ENCODE measurements at places on chromosomes 16 and 17.

DNA sequence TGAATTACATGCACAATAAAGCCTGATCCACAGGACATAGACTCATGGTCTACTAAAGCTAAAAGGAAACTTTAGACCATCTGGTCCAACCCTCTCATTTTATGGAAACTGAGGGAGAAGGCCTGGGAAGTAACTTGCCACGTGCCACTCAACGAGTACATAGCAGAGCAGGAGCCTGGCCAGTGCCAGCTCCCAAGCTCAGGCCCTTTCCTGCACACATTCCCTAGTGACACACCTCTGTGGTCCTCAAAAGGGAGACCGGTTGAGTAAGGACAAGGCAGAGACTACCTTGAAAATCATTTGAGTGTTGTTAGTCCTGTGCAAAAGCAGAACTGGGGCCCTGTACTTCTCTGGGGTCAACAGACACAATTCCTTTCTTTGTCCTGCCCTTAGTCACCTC is 2.8 kb downstream of the CCL4L2 start:
- no peak overlapping the region for H3K27ac ChIP-seq
- H3K4me3 ChIP-seq: no peak overlapping the region
- H3K4me1 ChIP-seq: peaks cover 11% of the 10 kb centered on the region
- peaks cover 4% of the 10 kb centered on the region for H3K36me3 ChIP-seq
- DNase-seq: no peak
- H3K27me3 ChIP-seq: peaks cover 35% of the 10 kb centered on the region

GRCh38 chr16:28300327-28300726 is 8.0 kb downstream of the SBK1 start:
- no peak overlapping the region for H3K4me3 ChIP-seq
- H3K36me3 ChIP-seq: peaks cover 13% of the 10 kb centered on the region
- DNase-seq: no peak

GRCh38 chr17:74943808-74944522 is 8.3 kb downstream of the OTOP3 start:
- H3K36me3 ChIP-seq: no peaks in the 10 kb centered on the region
- H3K4me1 ChIP-seq: no peaks in the 10 kb centered on the region
- H3K27ac ChIP-seq: no peak overlapping the region

GRCh38 chr16:20744922-20745440 is 3.4 kb upstream of the THUMPD1 start:
- DNase-seq: no peak
- H3K4me1 ChIP-seq: peaks cover 11% of the 10 kb centered on the region
- no peak overlapping the region for H3K27ac ChIP-seq
- H3K36me3 ChIP-seq: peaks cover 3% of the 10 kb centered on the region

DNA sequence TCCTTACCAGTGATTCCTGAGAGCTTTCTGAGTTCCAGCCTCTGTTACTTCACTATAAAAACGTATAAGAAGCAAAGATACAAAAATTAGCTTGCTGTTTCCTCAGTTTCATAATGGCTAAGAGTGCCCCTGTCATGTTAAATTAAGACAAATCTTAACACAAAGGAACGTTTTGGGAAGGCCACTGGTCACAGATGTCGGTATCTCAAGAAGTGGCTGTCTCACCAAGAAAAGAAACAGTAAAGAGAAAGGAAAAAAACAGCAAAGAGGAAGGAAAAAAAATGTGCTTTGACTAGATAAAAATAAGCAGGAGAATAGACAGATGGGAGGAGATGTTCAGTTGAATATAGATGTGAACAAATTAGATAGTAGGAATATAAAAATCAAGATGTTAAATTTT is 94.8 kb upstream of the AKTIP start:
- no peaks in the 10 kb centered on the region for H3K27me3 ChIP-seq
- no peak overlapping the region for H3K27ac ChIP-seq
- no peak for DNase-seq

- no peaks in the 10 kb centered on the region for H3K4me1 ChIP-seq
- no peak overlapping the region for H3K4me3 ChIP-seq
- H3K27ac ChIP-seq: no peak overlapping the region
Observed at GRCh38 chr16:72162105-72162692, 9.8 kb downstream of the PMFBP1 start.

DNA sequence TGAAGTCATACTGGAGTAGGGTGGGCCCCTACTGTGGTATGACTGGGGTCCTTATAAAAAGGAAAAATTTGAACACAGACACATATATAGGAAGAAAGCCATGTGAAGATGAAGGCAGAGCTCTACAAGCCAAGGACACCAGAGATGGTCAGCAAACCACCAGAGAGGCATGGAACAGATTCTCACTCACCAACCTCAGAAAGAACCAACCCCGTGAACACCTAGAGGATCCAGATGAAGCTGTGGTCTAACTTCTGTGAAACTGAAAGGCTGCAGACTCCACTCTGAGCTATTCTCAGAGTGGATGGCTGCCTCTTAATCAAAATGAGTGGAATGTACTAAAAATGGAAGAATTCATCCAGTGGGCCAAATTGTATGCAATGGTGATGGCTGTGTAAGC is 149.6 kb downstream of the ABCA8 start:
- H3K36me3 ChIP-seq: no peaks in the 10 kb centered on the region
- DNase-seq: no peak
- peaks cover 10% of the 10 kb centered on the region for H3K27me3 ChIP-seq
- H3K4me1 ChIP-seq: no peaks in the 10 kb centered on the region

GRCh38 chr17:18218756-18219415 is 6.5 kb upstream of the LLGL1 start:
- H3K27ac ChIP-seq: no peak overlapping the region
- no peak for DNase-seq
- no peaks in the 10 kb centered on the region for H3K4me1 ChIP-seq
- no peak overlapping the region for H3K4me3 ChIP-seq
- H3K36me3 ChIP-seq: no peaks in the 10 kb centered on the region
- no peaks in the 10 kb centered on the region for H3K27me3 ChIP-seq

GRCh38 chr16:24396350-24397271 is 140.5 kb downstream of the CACNG3 start:
- no peak for DNase-seq
- no peak overlapping the region for H3K27ac ChIP-seq
- peaks cover 36% of the 10 kb centered on the region for H3K27me3 ChIP-seq
- H3K36me3 ChIP-seq: no peaks in the 10 kb centered on the region
- H3K4me1 ChIP-seq: no peaks in the 10 kb centered on the region

- no peaks in the 10 kb centered on the region for H3K4me1 ChIP-seq
- peaks cover 2% of the 10 kb centered on the region for H3K36me3 ChIP-seq
- no peak overlapping the region for H3K27ac ChIP-seq
- no peak for DNase-seq
- H3K27me3 ChIP-seq: peaks cover 12% of the 10 kb centered on the region
Observed at GRCh38 chr16:31819386-31819785, 54.2 kb upstream of the ZNF267 start.

GRCh38 chr16:84610376-84610775 is 7.5 kb downstream of the COTL1 start:
- peak overlapping the region; percentile 62 for H3K4me3 ChIP-seq
- no peaks in the 10 kb centered on the region for H3K27me3 ChIP-seq
- peaks cover 95% of the 10 kb centered on the region for H3K4me1 ChIP-seq
- no peak for DNase-seq
- peaks cover 40% of the 10 kb centered on the region for H3K36me3 ChIP-seq

- H3K4me3 ChIP-seq: no peak overlapping the region
- H3K27me3 ChIP-seq: no peaks in the 10 kb centered on the region
- no peak for DNase-seq
- H3K36me3 ChIP-seq: peaks cover 5% of the 10 kb centered on the region
Observed at GRCh38 chr17:77410470-77410869, 269.7 kb downstream of the SEC14L1 start.

DNA sequence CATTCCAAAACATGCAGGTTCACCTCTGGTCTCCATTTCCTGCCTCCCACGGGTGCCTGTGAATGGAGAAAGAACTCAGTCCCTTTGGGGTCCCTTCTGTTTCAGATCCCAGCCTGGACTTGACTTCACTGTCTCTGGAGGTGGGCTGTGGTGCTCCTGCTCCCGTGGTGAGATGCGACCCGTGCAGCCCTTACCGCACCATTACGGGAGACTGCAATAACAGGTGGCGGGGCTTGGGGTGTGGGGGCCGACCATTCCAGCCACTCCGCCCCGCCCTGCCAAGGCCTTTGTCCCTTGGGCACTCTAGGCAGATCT is 10.5 kb downstream of the LPO start:
- peaks cover 3% of the 10 kb centered on the region for H3K4me1 ChIP-seq
- H3K27me3 ChIP-seq: peaks cover 21% of the 10 kb centered on the region
- peak overlapping the region; percentile 87 for H3K4me3 ChIP-seq
- no peak overlapping the region for H3K27ac ChIP-seq
- no peak for DNase-seq

- DNase-seq: no peak
- no peak overlapping the region for H3K4me3 ChIP-seq
- H3K36me3 ChIP-seq: no peaks in the 10 kb centered on the region
- H3K27ac ChIP-seq: no peak overlapping the region
- no peaks in the 10 kb centered on the region for H3K27me3 ChIP-seq
- no peaks in the 10 kb centered on the region for H3K4me1 ChIP-seq
Observed at GRCh38 chr17:81196505-81197408, 26.0 kb downstream of the CEP131 start.

GRCh38 chr16:24807301-24807700 is 38.5 kb upstream of the SLC5A11 start:
- DNase-seq: no peak
- H3K36me3 ChIP-seq: peaks cover 21% of the 10 kb centered on the region
- H3K4me1 ChIP-seq: no peaks in the 10 kb centered on the region

GRCh38 chr16:85998868-85999729 is 100.1 kb downstream of the IRF8 start:
- peak overlapping the region; percentile 2 for H3K27ac ChIP-seq
- H3K4me3 ChIP-seq: no peak overlapping the region
- no peak for DNase-seq
- peaks cover 5% of the 10 kb centered on the region for H3K4me1 ChIP-seq

- H3K4me1 ChIP-seq: peaks cover 26% of the 10 kb centered on the region
Observed at GRCh38 chr17:57086069-57086930, 1.3 kb downstream of the AKAP1 start.

DNA sequence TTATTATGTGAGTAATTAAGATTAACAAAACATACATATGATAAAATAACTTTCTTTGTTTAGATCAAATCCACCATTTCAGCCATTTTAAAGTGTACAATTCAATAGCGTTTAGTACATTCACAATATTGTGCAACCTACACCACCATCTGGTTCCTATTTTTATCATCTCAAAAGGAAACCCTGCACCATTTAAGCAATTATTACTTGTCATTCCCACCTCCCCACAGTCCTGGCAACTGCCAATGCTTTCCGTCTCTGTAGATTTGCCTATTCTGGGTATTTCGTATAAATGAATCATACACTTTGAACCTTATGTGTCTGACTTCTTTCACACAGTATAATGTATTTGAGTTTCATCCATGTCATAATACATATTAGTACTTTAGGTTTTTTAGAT is 162.5 kb upstream of the CNTNAP4 start:
- no peak overlapping the region for H3K4me3 ChIP-seq
- DNase-seq: no peak
- H3K27ac ChIP-seq: no peak overlapping the region
- H3K36me3 ChIP-seq: no peaks in the 10 kb centered on the region

GRCh38 chr16:87698676-87699199 is 67.0 kb downstream of the KLHDC4 start:
- peaks cover 1% of the 10 kb centered on the region for H3K36me3 ChIP-seq
- H3K4me3 ChIP-seq: no peak overlapping the region
- H3K27me3 ChIP-seq: no peaks in the 10 kb centered on the region
- no peak for DNase-seq
- peaks cover 38% of the 10 kb centered on the region for H3K4me1 ChIP-seq

GRCh38 chr17:5861854-5862253 is 208.3 kb upstream of the WSCD1 start:
- peaks cover 25% of the 10 kb centered on the region for H3K27me3 ChIP-seq
- H3K4me3 ChIP-seq: no peak overlapping the region
- peaks cover under 1% of the 10 kb centered on the region for H3K4me1 ChIP-seq
- H3K36me3 ChIP-seq: no peaks in the 10 kb centered on the region
- no peak for DNase-seq
- no peak overlapping the region for H3K27ac ChIP-seq

DNA sequence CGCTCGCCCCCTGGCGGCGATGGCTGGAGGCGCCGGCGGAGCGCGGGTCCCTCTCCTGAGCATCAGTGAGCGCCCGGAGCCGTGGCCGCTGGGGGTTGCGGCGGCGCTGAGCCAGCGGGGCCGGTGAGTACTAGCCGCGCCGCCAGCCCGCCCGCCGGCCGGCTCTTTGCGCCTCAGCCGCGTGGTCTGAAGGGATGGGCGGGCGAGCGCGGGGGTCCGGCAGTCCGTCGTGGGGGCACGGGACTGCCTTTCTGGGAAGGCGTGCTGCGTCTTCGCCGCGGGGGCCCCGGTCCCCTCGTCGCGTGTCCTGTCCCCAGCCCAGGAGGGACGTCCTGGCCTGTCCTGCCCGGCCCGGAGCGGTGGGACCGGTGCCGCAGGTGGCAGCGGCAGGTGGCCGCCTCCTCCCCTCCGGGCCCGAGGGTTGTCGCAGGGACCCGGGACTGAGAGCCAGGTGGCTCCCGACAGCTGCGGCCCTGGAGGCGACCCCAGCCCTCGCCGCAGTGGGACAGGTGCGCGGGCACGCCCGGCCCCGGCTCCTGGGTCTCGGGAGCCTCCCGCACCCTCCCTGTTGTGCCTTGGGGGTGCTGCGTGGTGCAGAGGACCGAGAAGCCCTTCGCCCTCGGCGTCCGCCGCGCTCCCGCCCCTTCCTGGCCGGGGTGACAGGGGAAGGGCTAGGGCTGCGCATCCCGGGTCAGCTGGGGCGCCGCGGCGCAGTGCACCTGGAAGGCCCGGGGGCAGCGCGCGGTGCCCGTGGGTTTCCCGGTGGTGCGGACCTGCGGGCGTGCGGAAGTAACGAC is at the start of gene SPECC1:
TSS of gene SPECC1 (plus strand) at position 58 of the 797 bp plus-strand sequence. CDS start 87,293 bp downstream, outside the sequence.
- no peaks in the 10 kb centered on the region for H3K36me3 ChIP-seq
- H3K27ac ChIP-seq: peak within 1 kb of the TSS; percentile 37
- H3K27me3 ChIP-seq: peaks cover 44% of the 10 kb centered on the region
- DNase-seq: peak; percentile 86
- peak within 1 kb of the TSS; percentile 81 for H3K4me3 ChIP-seq

GRCh38 chr17:76253841-76254240 is 11.3 kb upstream of the UBALD2 start:
- no peak for DNase-seq
- H3K27ac ChIP-seq: peak overlapping the region; percentile 89
- H3K4me1 ChIP-seq: peaks cover 51% of the 10 kb centered on the region
- no peaks in the 10 kb centered on the region for H3K36me3 ChIP-seq
- H3K27me3 ChIP-seq: no peaks in the 10 kb centered on the region

DNA sequence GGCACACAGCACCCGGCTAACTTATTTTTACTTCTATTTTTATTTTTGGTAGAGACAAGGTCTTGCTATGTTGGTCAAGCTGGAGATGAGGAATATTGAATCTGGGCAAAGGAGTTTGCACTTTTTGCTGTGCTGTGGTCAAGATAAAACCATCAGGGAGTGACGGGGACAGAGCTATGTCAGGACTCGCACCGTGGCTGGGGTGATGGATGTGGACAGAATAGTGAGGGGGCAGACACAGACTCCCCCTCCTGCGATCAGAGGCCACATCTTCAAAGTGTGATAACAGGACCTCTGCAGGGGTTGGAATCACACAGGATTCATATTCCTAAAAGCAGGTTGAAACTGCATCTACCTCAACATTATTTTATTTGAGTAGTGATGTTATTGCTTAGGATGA is 25.6 kb downstream of the IL21R start:
- no peak for DNase-seq
- peaks cover 74% of the 10 kb centered on the region for H3K4me1 ChIP-seq
- H3K4me3 ChIP-seq: no peak overlapping the region
- no peaks in the 10 kb centered on the region for H3K27me3 ChIP-seq
- peaks cover 50% of the 10 kb centered on the region for H3K36me3 ChIP-seq

Measured in naive thymus-derived CD8-positive, alpha-beta T cell (primary cell).